ENCODE measurements at places on chromosomes 6 and 20. TPM values are rescaled to one million over a fixed set of nuclear protein-coding genes. Genes with fewer than 3 reads are reported as not detected.

- DNase-seq: no peak
Measured at GRCh38 chr6:33856655-33857054, 52.9 kb upstream of the MLN start.

DNA sequence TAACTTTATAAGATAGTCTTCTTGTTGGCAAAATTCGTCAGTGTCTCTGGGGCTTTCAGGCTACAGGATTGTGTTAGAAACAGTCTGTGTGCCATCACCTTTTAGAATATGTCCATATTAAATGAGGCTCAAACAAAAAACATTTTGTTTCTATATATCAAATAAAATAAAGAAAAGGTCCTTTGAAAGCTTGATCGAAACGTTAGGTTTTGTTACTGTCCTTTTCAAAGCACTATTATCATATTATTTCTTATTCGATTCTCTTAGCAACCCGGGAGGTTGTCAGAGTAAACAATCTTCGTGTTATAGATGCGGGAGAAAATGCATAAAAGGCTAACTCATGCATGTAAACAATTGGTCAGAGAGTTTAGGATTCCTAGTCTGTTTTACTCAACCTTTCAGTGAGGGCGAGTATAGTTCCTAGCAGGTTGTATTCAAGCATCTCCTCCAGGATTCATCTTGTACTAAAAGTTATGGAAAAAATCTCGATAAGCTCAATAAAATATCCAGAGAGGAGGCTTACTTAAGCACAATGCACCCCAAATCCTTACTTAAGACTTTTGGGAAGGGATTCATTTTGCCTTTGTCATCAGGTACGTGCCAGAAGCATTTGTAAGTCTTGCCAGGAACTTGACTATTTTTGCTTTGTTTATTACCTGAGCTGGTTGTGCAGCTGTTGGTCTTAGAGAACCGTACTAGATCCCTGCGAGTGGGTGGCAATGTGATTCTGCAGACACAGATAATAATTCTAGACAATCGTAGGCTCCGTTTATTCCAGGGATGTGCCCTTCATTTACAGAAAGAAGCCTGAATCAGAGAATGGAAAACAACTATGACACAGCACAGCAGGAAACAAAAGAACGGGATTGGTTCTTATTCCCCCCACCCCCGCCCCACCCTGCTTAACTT is 159.6 kb upstream of the ZNF217 start:
- no peak for DNase-seq

SNPH gene
- 11.9 TPM for total RNA-seq

- no peak for DNase-seq
Measured at GRCh38 chr6:26234421-26235301, 130.3 kb upstream of the BTN3A2 start.

- no peak for DNase-seq
Measured at GRCh38 chr20:61630391-61630650, 378.3 kb downstream of the CDH4 start.

PIM1 gene
- total RNA-seq: 34.3 TPM

GRCh38 chr6:154266560-154267099 is 90.0 kb downstream of the IPCEF1 start:
- no peak for DNase-seq

KCNS1 gene
- total RNA-seq: not detected

MLIP gene
- 3.6 TPM for total RNA-seq

- no peak for DNase-seq
Measured at GRCh38 chr20:38725931-38726803, 1.9 kb downstream of the SLC32A1 start.

GRCh38 chr20:8005033-8005432 is 14.5 kb downstream of the TMX4 start:
- no peak for DNase-seq

DNA sequence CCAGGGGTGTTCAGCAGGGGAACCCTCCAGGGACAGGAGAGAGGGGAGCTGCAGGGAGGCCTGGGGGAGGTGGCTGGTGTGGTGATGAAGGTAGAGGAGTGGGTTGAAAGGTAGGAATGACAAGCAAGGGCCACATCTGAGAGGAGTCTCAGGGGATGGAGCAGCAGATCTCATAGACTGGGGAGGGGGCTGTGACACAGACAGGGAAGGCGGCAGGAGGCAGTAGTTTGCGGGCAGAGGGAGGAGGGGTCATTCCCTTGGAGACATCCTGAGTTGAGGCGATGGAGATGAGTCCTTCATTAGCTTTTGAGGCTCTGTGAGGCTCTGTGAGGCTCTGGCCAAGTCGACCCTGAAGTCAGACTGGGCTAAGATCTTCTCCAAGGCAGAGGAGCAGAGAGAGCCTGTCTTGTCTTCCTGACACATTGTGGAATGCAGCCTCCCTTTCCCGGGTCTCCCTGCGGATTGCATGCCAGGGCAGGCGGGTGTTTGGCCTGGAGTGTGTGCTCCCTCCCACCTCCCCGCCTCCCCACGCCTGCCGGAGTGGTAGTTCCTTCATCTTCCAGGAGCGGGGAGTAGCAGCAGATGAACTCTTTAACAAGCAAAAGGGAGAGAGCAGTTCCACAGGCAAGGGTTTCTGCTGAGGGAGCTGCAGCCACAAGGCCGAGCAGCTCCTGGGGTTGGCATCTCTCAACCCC is 34.3 kb upstream of the MLN start:
- DNase-seq: no peak

Data from posterior vena cava (tissue), 2 donors.